Gastrocnemius medialis (tissue), 4 donors: ENCODE measurements at places on chromosomes 11 and 22. TPM values are rescaled to one million over a fixed set of nuclear protein-coding genes. Genes with fewer than 3 reads are reported as not detected.

The ASRGL1 gene
- total RNA-seq: 24.6 TPM

The HPS5 gene
- total RNA-seq: 13.1 TPM

The JHY gene
- total RNA-seq: 0.24 TPM

The SMC1B gene
- not detected for total RNA-seq

The DMC1 gene
- not detected for total RNA-seq

The OR4D5 gene
- total RNA-seq: not detected

The OR8D1 gene
- not detected for total RNA-seq

The BSCL2 gene
- 114 TPM for total RNA-seq

The TRIM68 gene
- 5.8 TPM for total RNA-seq

The ARHGAP8 gene
- not detected for total RNA-seq

The PTGDR2 gene
- total RNA-seq: 0.40 TPM

The C11orf65 gene
- total RNA-seq: not detected

The BLID gene
- total RNA-seq: not detected

The CNGA4 gene
- total RNA-seq: not detected

The DCHS1 gene
- 2.9 TPM for total RNA-seq

The NCR3LG1 gene
- total RNA-seq: 0.07 TPM

The NRXN2 gene
- total RNA-seq: 2.8 TPM

The SERPINH1 gene
- 30.0 TPM for total RNA-seq

The SFI1 gene
- 2.4 TPM for total RNA-seq

The MYOD1 gene
- total RNA-seq: 20.6 TPM

The GALNT18 gene
- total RNA-seq: 11.7 TPM

The CDCA5 gene
- total RNA-seq: not detected

The HRAS gene
- 50.0 TPM for total RNA-seq

The ART1 gene
- 36.6 TPM for total RNA-seq

The TCN2 gene
- 12.8 TPM for total RNA-seq

The TPST2 gene
- total RNA-seq: 68.3 TPM

The OR4A16 gene
- total RNA-seq: not detected

The GAB4 gene
- total RNA-seq: not detected

The B3GAT1 gene
- total RNA-seq: 0.10 TPM

The SCGB1D2 gene
- total RNA-seq: 3.0 TPM

The SUSD2 gene
- total RNA-seq: 1.3 TPM

The CSRP3 gene
- total RNA-seq: 300 TPM

The JAML gene
- 0.82 TPM for total RNA-seq

The DERL3 gene
- 1.5 TPM for total RNA-seq

The HPX gene
- total RNA-seq: 8.7 TPM

The DEAF1 gene
- total RNA-seq: 28.1 TPM

The MMP8 gene
- 0.24 TPM for total RNA-seq

The PGA5 gene
- not detected for total RNA-seq

The CATSPER1 gene
- not detected for total RNA-seq

The OR5D13 gene
- total RNA-seq: not detected

The OR51A2 gene
- total RNA-seq: not detected

The LPXN gene
- total RNA-seq: 1.6 TPM

The PAX6 gene
- total RNA-seq: not detected

The LBHD1 gene
- 1.4 TPM for total RNA-seq
